Type B pancreatic cell (in vitro differentiated cells): ENCODE measurements at places on chromosomes 6 and 20.
A peak's percentile ranks its signal among the peaks of the same experiment; 100 is the strongest.

GRCh38 chr6:45589367-45589766 lies 211.6 kb upstream of the SUPT3H start:
- peak overlapping the region; percentile 88 for H3K27ac ChIP-seq
- H3K4me1 ChIP-seq, result peaks cover 41% of the 10 kb centered on the region
- no peak for DNase-seq

DNA sequence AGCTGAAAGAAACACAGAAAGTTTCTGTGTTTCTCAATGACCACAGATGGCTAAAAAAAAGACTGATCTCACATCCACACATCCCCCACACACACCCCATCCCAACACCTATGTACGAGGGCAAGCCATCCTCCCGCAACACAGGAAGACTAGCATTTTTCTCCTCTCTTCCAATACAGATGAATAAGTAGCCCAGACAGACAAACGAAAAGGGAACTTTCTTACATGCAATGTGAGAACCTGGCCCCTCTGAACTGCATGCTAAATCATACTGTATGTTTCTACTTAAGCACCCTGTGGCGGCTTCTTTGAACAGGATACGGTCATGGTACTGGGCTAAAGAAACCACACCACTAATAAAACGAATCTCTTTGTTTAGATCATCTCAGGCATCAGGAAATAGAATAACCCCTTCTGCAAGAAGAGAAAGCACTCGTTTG lies 116.2 kb downstream of the GMDS start:
- peak overlapping the region; percentile 2 for H3K27ac ChIP-seq
- DNase-seq, result no peak
- H3K4me3 ChIP-seq, result peak overlapping the region; percentile 11
- peaks cover 3% of the 10 kb centered on the region for H3K27me3 ChIP-seq

DNA sequence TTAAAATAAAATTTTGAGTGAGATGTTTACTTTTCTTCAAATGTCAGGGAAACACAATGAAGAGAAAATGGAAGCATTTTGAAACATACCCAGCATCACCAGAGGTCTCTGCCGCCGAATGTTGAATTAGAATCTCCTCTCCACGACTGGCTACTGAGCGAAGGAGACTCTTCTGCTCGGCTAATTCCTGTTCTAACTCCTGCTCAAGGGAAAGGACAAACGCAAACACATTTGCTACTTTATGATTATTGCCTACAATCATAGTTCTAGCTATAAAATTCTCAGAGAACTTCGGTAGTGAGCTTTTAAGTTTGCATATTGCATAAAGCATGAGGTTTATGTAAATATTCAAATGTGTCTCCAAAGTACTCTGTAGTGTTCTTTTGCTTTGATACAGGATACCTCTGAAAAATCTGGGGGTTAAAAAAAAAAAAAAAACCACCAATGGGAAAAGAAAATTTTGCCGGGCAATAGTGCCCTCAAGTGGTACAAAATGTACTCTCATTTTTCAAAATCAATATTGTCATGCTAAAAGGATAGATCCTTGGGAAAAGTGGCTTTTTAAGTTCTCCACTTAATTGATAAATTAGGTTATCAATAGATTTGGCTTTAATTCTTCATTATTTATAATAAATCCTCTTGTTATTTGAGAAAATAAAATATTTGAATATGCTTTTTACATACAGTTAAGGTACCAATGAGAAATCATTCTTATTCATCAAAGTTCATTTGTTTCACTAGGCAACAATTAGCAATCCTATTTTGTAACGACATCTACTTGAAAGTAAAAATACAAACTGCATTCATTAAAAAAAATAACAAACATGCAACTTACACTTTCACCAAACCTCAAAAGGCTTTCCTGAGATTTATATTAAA lies 369.0 kb downstream of the SYNE1 start:
- H3K27me3 ChIP-seq, result peaks cover 3% of the 10 kb centered on the region
- peaks cover 10% of the 10 kb centered on the region for H3K4me1 ChIP-seq
- H3K4me3 ChIP-seq, result no peak overlapping the region
- H3K36me3 ChIP-seq, result peaks cover 3% of the 10 kb centered on the region

- H3K27me3 ChIP-seq, result no peaks in the 10 kb centered on the region
- no peak for DNase-seq
- H3K4me1 ChIP-seq, result peaks cover 11% of the 10 kb centered on the region
- no peak overlapping the region for H3K4me3 ChIP-seq
Observed at GRCh38 chr6:3176562-3177355, 19.4 kb upstream of the TUBB2A start.

- H3K36me3 ChIP-seq, result no peaks in the 10 kb centered on the region
- peaks cover 4% of the 10 kb centered on the region for H3K27me3 ChIP-seq
- H3K27ac ChIP-seq, result no peak overlapping the region
- no peak overlapping the region for H3K4me3 ChIP-seq
- peak; percentile 59 for DNase-seq
- peaks cover 6% of the 10 kb centered on the region for H3K4me1 ChIP-seq
Observed at GRCh38 chr20:57657535-57658446, 37.6 kb upstream of the ZBP1 start.

- peak overlapping the region; percentile 99 for H3K4me3 ChIP-seq
- H3K27ac ChIP-seq, result peak overlapping the region; percentile 93
- no peaks in the 10 kb centered on the region for H3K27me3 ChIP-seq
Observed at GRCh38 chr6:15246217-15246665, 372 bp downstream of the JARID2 start.

DNA sequence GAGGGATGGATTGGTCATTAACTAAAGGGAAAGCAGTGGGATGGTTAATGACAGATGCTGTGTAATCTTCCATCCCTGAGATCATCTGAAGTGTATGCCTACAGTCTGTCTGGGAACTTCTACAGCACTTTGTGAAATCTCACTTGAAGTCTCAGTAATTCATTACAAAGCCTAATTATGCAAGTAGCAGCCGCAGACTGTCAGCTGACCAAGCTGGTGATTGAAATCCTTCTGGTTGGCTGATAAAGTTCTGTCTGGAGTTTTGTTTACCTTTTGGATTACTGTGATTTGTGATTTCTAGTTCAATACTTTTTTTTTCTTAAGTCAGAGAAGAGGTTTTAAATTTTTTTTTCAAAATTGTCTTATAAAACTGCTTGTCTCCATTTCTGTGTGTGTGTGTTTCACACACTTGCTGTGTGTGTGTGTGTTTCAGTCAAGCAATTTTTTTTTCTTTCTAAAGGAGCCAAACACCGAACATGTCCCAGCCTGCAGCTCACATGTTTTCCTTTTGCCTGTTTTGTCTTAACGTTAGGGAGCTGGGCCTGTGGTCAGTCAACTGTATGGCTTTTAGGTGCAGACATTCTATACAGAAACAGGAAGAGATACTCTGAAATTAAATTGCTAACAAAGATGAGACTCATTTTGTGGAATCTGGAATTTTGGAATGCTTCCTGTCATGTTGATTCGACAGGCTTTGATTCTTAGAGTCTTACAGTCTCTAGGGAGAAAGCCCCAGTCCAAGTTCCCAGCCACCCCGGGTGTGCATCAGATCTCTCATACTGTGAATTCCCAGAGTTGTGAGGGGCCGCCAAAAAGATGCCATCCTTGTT lies 28.5 kb upstream of the ADGRF4 start:
- H3K27me3 ChIP-seq, result no peaks in the 10 kb centered on the region
- H3K4me1 ChIP-seq, result peaks cover 18% of the 10 kb centered on the region
- H3K4me3 ChIP-seq, result peak overlapping the region; percentile 63
- DNase-seq, result no peak
- no peaks in the 10 kb centered on the region for H3K36me3 ChIP-seq

GRCh38 chr20:38628580-38629470 lies 27.2 kb downstream of the ARHGAP40 start:
- H3K27me3 ChIP-seq, result peaks cover 6% of the 10 kb centered on the region
- no peaks in the 10 kb centered on the region for H3K4me1 ChIP-seq
- H3K4me3 ChIP-seq, result no peak overlapping the region

DNA sequence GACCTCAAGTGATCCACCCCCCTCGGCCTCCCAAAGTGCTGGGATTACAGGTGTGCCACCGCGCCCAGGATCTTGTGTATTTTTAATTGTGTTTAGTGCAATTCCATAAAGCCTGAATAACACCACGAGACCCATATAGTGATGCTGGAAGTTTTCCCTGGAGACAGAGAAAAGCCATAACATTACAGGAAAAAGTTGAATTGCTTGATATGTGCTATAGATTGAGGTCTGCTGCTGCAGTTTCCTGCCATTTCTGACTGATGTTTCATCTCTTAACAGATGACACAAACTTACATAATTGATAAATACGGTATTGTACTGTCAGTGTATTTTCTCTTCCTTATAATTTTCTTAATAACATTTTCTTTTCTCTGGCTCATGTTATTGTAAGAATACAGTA lies 7.3 kb upstream of the UBD start:
- no peak overlapping the region for H3K4me3 ChIP-seq
- no peak overlapping the region for H3K27ac ChIP-seq
- no peak for DNase-seq
- peaks cover 47% of the 10 kb centered on the region for H3K27me3 ChIP-seq
- H3K36me3 ChIP-seq, result no peaks in the 10 kb centered on the region

- peak overlapping the region; percentile 71 for H3K27ac ChIP-seq
- DNase-seq, result peak; percentile 94
- peak overlapping the region; percentile 87 for H3K4me3 ChIP-seq
- H3K36me3 ChIP-seq, result peaks cover 6% of the 10 kb centered on the region
- peaks cover 2% of the 10 kb centered on the region for H3K27me3 ChIP-seq
Observed at GRCh38 chr20:11890331-11891076, 27.2 kb upstream of the BTBD3 start.

GRCh38 chr6:138222901-138223546 lies 4.7 kb upstream of the PBOV1 start:
- H3K4me3 ChIP-seq, result no peak overlapping the region
- H3K36me3 ChIP-seq, result no peaks in the 10 kb centered on the region
- DNase-seq, result no peak
- H3K27ac ChIP-seq, result no peak overlapping the region
- H3K27me3 ChIP-seq, result no peaks in the 10 kb centered on the region

DNA sequence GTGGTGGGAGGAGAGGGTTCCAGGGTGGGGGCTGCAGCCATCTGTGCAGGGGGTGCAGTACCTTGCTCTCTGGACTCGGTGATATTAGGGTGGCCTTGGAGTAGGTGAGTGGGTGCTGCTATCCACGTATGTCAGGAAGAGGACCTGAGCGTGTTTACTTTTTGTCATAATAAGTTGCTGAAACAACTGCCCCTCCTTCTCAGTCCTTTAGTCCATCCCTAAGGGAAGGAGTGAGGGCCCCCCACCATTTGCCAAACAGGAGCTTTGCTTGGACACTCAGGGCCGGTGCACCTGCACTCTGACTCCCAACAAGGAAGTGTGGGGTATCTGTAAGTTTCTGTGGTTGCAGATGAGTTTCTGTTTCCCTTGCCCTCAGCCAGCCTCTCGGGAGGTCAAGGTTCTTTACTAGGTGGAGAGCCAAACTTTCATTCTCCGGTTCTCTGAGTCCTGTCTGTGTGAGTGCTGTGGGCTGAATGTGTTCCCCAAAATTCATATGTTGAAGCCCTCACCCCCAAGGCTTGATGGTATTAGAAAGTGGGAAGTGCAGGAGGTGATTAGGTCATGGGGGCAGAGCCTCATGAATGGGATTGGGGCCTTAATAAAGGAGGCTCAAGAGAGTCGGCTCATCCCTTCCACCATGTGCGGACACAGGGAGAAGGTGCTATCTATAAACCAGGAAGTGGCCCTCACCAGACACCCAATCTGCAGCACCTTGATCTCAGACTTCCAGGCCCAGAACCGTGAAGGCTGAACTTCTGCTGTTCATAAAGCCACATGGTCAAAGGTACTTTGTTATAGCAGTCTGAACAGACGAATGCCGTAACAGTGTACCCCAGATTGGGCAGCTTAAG lies 19.6 kb upstream of the CCR6 start:
- no peak overlapping the region for H3K4me3 ChIP-seq
- peaks cover 10% of the 10 kb centered on the region for H3K4me1 ChIP-seq
- no peak for DNase-seq
- H3K27ac ChIP-seq, result no peak overlapping the region
- H3K36me3 ChIP-seq, result no peaks in the 10 kb centered on the region
- no peaks in the 10 kb centered on the region for H3K27me3 ChIP-seq

- H3K4me3 ChIP-seq, result no peak overlapping the region
- H3K4me1 ChIP-seq, result peaks cover 19% of the 10 kb centered on the region
- no peaks in the 10 kb centered on the region for H3K36me3 ChIP-seq
- DNase-seq, result no peak
- no peaks in the 10 kb centered on the region for H3K27me3 ChIP-seq
- no peak overlapping the region for H3K27ac ChIP-seq
Observed at GRCh38 chr6:21049572-21049971, 515.3 kb downstream of the CDKAL1 start.

DNA sequence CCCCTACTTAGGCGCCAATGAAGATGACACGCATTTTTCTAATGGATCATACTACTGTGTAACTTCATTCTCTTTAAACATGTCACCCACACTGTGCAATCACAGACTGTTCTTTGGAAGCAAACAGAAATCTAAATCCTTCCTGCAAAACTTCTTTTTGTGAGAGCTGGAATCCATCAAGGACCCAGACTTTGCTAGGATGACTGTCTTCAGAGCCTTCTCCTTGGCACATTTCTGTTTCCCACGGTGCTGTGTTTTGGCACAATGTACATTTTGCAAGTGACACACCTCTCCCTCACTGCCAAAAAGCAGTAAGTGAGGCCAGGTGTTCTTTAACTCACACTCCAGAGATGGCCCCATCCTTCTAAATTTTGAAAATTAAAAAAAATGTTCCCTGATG lies 21.7 kb upstream of the TAGAP start:
- DNase-seq, result no peak
- H3K4me1 ChIP-seq, result no peaks in the 10 kb centered on the region
- H3K27me3 ChIP-seq, result peaks cover 64% of the 10 kb centered on the region

DNA sequence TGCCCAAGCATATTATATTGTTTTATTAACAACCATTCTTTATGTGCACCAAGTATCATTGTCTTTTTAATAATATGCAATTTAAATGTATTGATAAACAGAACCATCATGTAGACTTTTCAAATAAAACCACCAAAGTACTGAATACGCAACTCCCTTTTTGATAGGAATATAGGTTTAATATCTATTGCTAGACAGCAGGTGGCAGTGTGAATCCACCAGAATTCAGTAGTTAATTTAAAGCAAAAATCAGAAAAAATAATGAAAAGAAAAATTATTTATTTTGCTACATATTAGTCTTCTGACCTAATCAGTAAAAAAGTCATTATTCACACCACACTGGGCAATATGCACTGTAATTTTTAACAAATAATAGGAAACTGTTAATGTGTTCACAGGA lies 143.7 kb downstream of the KLHL32 start:
- no peaks in the 10 kb centered on the region for H3K36me3 ChIP-seq
- H3K27ac ChIP-seq, result no peak overlapping the region
- DNase-seq, result no peak

GRCh38 chr6:6907286-6907685 lies 200.5 kb upstream of the RREB1 start:
- peaks cover 8% of the 10 kb centered on the region for H3K27me3 ChIP-seq
- H3K36me3 ChIP-seq, result no peaks in the 10 kb centered on the region
- no peak overlapping the region for H3K27ac ChIP-seq
- H3K4me1 ChIP-seq, result peaks cover 20% of the 10 kb centered on the region
- H3K4me3 ChIP-seq, result no peak overlapping the region

DNA sequence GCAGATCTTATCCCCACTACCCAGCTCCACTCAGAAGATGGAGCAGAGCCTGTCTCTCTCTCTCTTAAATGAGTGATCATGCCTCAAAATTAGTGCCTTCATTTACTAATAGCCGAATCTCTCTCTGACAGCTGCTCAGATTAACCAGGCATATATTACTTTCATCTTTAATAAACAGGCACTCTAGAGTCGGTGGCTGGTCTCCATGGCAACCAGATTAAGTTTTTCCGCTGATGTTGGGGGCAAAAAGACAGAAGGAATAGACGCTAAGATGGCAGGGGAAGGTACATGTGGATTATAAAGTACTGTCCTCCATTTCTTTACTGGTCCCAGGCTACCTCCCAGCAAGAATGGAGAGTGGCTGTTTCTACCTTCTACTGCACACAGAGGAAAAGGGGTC lies 121.6 kb downstream of the QRSL1 start:
- peak overlapping the region; percentile 88 for H3K27ac ChIP-seq
- H3K4me1 ChIP-seq, result peaks cover 48% of the 10 kb centered on the region
- no peak overlapping the region for H3K4me3 ChIP-seq
- H3K36me3 ChIP-seq, result no peaks in the 10 kb centered on the region
- no peak for DNase-seq
- no peaks in the 10 kb centered on the region for H3K27me3 ChIP-seq
